Stimulated activated CD8-positive, alpha-beta memory T cell treated with anti-CD3 and anti-CD28 coated beads, Interleukin-7, amount 100 ng/mL, for 48 hours (primary cell): ENCODE measurements at places on chromosomes 1 and 21.

DNA sequence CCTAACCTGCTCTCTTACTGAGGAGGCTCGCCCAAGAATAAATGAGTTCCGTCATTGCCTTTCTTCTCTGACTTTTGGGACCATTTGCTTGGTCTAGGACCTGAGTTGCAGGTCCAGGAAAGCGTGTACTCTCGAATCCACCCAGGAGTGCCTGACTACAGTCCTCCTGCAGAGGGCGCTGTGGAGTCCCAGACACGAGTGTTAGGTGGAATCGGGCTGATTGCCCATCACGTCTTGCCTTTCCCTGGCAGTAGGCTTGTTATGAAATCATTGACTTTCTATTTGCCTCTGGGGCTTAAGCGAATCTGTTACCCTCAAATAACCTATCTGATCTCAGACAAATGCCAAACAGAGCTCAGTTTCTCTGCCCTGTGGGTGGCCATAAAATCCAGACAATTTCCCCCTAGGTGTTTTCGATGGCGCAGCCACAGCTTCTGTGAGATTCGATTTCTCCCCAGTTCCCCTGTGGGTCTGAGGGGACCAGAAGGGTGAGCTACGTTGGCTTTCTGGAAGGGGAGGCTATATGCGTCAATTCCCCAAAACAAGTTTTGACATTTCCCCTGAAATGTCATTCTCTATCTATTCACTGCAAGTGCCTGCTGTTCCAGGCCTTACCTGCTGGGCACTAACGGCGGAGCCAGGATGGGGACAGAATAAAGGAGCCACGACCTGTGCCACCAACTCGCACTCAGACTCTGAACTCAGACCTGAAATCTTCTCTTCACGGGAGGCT lies at the start of gene IL20:
IL20 (plus strand) TSS at position 685 of the 733 bp plus-strand sequence. CDS start 230 bp downstream, outside the sequence.
- DNase-seq = peak; percentile 54

GRCh38 chr1:109844609-109845008 lies 66.0 kb upstream of the CSF1 start:
- DNase-seq = no peak

DNA sequence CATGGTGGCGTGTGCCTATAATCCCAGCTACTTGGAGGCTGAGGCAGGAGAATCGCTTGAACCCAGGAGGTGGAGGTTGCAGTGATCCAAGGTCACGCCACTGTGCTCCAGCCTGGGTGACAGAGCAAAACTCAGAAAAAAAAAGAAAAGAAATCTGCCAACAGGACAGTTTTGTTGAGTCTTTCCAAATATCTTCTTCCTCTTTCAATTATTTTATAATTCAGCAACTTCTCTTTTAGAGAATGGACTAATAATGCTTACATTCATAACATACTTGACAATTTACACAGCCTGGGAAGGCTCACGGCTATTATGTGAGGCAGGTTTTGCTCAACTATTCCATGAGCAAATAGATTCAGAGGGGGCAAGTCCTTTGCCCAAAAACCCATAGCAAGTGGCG lies 18.1 kb downstream of the CNR2 start:
- no peak for DNase-seq

GRCh38 chr1:184483101-184483683 lies 96.4 kb downstream of the C1orf21 start:
- no peak for DNase-seq

GRCh38 chr1:174072581-174072980 lies 50.4 kb upstream of the RC3H1 start:
- DNase-seq = no peak

GRCh38 chr1:197235355-197235754 lies 32.7 kb upstream of the CRB1 start:
- no peak for DNase-seq

GRCh38 chr1:108817016-108817415 lies 39.9 kb downstream of the AKNAD1 start:
- DNase-seq = no peak

GRCh38 chr1:12005488-12006166 lies 13.7 kb upstream of the MIIP start:
- no peak for DNase-seq

DNA sequence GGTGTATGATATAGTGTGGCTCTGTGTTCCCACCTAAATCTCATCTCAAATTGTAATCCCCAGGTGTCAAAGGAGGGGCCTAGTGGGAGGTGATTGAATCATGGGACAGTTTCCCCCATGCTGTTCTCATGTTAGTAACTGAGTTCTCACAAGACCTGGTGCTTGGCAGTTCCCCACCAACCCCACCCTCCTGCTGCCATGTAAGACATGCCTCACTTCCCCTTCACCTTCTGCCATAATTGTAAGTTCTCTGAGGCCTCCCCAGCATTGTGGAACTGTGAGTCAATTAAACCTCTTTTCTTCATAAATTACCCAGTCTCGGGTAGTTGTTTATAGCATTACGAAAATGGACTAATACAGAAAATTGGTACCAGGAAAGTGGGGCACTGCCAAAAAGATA lies 1705.3 kb downstream of the NCAM2 start:
- DNase-seq = no peak

DNA sequence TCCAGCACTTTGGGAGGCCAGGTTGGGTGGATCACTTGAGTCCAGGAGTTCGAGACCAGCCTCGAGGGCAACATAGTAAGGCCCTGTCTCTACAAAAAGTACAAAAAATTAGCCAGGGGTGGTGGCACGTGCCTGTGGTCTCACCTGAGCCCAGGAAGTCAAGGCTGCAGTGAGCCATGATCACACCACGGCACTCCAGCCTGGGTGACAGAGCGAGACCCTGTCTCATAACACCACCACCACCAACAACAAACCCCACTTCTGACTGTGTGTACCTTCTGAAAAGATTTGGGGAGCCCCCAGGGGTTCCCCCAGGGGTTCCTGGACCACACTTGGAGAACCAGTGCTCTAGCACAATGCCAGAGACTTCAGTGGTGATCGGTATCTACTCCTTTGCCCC lies 29.9 kb downstream of the NUAK2 start:
- DNase-seq = no peak

DNA sequence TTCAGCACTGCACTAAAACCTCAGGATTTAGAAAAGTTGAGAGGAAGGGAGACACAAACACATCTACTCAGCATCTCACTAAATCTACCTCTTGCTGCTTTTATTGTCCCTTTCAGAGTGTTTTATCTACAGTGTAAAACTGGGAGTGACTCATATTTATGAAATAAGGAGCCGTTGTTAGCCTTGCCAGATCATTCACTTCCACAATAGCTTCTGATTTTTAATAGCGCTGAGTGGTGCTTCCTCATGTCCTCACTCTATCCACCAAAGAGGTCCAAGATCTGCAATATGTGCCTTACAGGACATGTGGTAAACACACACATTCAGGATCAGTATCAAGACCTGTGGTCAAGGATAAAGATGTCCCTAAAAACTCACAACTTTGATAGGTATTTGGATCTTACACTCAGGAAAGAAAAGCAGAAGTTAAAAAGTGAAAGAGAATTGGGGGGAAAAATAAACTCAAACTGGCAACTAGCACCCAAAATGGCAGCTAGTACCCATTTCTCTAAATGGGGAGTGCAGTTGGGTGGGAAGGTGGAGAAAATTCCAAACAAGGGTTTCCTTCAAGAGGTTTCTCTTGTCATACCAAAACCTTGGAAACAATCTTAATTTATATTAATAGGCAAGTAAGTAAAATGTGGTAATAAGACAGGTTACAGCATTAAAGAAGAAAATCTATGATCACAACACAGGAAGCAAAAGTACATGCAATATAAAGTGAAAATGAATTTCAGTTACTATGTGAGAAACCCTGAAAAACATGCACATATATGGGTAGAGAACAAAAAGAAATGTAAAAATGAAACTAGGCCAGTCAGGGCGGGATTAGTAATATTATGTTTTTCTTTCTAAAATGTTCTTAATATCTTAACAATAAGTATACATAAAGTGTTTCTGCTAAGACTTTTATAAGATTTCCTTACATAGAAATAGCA lies 15.9 kb downstream of the DUSP10 start:
- DNase-seq = no peak

DNA sequence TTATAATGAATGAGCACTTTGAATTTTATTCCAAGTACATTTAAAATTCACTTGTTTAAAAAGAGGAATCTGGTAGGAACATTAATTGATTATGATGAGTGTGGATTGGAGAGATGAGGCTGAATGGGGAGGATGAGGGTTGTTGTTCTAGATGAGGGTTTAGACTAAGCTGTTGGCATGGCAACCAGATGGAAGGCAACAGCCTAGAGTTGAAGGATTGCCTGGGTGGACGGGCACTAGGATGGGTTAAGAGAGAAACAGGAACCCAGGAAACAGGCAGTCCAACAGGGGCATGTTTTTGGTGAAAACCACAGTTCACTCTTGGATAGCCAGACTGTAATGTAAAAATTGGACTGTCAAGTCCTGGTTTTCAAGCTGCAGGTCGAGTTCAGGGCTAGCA lies 125.5 kb downstream of the CHRM3 start:
- no peak for DNase-seq

DNA sequence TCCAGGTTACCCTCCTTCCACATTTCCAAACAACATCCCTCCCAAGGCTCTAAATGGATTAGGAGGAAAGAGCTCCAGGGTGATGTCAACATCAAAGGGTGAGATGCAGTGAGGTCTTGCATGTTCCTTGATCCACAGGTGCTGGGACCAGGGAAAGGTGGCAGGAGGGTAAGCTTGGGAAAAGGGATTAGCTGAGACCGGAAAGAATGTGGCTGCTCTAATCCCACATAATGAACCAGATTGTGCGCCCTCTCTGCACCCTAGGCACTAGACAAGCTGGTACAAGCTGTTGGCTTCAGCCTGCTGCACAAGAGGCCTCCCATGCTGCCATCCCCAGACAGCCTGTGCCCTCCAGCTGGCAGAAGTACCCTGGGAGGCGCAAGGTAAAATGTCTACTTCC lies 34.9 kb downstream of the PLXNA2 start:
- no peak for DNase-seq

GRCh38 chr1:18693256-18694098 lies 62.8 kb downstream of the PAX7 start:
- DNase-seq = no peak

GRCh38 chr21:31713973-31714740 lies 17.8 kb downstream of the SCAF4 start:
- no peak for DNase-seq
